Activated T-helper 9 cell treated with anti-CD3 and anti-CD28 coated beads, Interleukin-2, amount 50 U/mL, for 16 hours (primary cell): ENCODE measurements at places on chromosomes 7 and 10.
A peak's percentile ranks its signal among the peaks of the same experiment; 100 is the strongest.

- no peak for DNase-seq
Measured at GRCh38 chr7:571718-572415, 52.2 kb upstream of the PDGFA start.

- no peak for DNase-seq
Measured at GRCh38 chr7:21902240-21902639, 43.5 kb downstream of the CDCA7L start.

- no peak for DNase-seq
Measured at GRCh38 chr7:152403726-152404125, 32.1 kb downstream of the KMT2C start.

DNA sequence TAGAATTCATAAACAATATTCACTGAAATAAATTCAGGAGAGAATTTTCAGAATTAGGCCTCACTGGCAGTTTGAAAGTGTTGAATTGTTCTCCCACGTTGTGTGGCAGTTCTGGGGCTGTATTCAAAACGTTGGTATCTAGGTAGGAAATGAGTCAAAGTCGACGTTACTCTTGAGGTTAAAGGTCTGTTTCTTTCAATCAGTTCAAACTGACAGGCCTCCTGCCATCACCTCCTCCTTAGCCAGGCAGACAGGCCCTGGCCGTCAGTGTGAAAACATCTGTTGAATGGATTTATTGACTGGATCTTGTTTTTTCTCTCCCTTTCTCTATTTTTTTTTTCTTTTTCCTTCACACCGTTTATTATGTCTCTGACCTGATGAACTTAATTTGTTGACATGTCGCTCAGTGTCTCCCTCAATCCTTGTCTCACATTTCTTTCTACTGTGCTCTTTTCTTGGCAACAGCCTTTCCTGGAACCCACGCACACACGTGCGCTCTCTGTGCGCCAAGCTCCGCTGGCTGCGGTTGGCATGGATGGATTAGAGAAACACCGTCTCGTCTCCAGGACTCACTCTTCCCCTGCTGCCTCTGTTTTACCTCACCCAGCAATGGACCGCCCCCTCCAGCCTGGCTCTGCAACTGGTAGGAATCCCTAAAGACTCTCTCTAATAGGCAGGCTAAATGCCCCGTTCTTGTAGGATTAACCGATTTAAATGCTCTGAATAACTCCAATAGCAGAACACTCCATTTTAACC is 231.7 kb downstream of the HDAC9 start:
- no peak for DNase-seq

GRCh38 chr7:47452715-47453092 is 129.2 kb downstream of the TNS3 start:
- no peak for DNase-seq

DNA sequence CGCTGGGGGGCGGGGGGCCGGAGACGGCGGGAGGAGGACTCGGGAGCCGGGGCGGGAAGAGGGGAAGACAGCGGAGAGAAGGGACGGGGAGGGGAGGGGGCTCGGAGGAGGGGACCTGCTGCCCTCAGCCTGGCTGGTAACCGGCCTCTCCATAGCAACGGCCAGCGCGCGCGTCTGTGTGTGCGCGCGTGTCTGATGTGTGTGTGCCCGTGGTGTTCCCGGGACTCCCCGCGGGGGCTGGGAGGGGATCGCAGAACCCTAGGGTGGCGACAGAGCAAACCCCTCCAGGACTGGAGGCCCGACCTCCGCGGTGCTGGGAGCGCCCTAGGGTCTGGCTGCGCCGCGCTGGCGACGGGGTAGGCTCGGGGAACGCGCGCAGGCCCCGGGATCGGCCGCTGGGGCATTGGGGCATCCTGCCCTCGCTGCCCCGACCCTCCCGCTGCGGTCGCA is 356.3 kb downstream of the DNAJB6 start:
- no peak for DNase-seq

- no peak for DNase-seq
Measured at GRCh38 chr10:15245530-15245929, 77.0 kb upstream of the NMT2 start.

- peak; percentile 26 for DNase-seq
Measured at GRCh38 chr10:75034131-75034512, 77.3 kb upstream of the SAMD8 start.

- DNase-seq: no peak
Measured at GRCh38 chr7:144391014-144391413, 12.5 kb downstream of the NOBOX start.

DNA sequence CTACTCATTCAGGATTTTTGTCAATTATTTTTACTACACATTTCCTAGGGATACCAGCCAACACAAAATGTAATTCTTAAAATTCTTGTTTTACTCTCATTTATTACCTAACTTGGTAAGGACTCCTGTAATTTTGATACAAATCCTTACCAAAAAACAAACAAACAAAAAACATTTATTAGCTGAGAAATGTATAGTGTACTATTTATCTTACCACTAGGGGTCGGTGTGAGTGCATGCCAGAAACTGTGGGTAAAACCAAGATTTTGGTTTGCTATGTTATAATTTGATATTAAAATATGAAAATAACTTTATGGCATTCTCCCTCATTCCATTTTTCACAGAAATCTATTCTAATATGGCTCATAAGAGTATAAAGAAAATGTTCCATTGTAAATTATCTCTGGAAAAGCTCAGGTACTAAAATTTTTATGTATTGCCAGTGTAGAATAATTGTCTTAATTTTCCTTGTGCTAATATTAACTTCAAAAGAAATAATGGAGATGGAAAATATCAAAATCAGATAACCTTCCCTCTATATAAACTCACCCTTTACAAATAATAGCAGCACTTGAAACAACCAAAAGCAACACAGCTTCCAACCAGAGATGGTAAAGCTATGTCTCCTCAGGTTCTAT is 290.8 kb upstream of the PCDH15 start:
- DNase-seq: no peak

GRCh38 chr10:10332786-10333185 is 684.9 kb upstream of the CELF2 start:
- DNase-seq: no peak

- DNase-seq: no peak
Measured at GRCh38 chr10:128570319-128570995, 444.2 kb upstream of the MKI67 start.

DNA sequence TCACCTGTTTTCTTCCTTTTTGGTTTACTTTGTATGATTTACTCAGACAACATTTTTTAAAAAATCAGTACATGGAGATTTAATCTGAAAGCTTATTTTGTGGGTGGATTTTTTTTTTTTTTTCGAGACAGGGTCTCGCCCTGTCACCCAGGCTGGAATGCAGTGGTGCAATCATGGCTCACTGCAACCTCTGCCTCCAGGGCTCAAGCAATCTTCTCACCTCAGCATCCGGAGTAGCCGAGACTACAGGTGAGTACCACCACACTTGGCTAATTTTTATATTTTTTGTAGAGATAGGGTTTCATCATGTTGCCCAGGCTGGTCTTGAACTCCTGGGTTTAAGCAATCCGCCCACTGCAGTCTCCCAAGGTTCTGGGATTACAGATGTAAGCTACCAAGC is 2.5 kb downstream of the GSTO1 start:
- no peak for DNase-seq

GRCh38 chr7:55211726-55212125 is 153.4 kb upstream of the LANCL2 start:
- DNase-seq: no peak

DNA sequence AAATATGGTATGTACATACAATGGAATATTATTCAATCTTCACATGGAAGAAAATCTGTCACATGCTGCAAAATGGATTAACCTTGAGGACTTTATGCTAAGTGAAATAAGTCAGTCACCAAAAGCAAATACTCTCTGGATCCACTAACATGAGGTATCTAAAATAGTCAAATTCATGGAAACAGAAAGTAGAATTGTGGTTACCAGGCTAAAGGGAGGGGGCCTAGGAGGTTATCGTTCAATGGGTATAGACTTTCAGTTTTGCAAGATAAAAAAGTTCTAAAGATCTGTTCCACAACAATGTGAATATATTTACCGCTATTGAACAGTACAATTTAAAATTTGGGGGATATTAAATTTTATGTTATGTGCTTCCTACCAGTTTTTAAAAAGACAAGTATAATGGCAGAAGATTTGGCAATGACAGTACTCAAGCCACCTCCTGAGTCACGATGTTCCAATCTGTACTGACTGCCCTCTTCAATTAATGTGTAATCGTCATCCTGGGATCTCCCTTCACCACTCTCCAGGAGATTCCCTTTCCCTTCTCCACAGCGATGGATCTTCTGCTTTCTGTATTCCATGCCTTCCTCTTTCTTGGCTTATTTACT is 32.3 kb upstream of the IL6 start:
- DNase-seq: no peak

DNA sequence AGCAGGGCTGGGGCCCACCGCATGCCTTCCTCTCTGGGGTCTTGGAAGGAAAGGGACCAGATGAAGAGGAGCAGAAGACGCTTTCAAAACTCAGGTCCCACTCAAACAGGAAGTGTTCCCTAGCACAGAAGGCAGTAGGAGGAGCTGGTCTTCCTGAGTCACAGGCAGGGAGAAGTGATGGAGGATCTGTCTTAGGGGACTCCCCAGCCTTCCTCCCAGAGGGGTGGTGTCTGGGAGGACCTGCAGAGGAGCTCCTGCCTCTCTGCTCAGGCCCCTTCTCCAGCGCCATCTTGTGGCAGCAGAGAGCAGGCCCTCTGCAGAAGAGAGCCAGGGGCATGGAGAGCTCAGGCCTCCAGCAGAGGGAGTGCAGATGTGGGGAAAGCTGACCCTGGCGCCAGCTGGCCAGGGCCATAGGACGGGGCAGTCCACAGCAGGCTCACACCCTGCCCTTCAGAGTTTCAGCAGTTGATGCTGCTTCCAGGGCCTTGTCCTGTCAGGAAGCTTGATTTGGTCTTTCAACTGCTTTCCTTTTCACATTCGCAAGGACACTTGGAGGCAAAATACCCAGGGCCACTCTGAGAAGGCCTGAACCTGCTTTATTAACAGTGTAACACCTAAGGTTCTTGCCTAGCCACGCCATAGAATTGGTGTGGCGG is 62.2 kb upstream of the TARP start:
- peak; percentile 69 for DNase-seq

GRCh38 chr7:18040196-18040595 is 12.6 kb upstream of the PRPS1L1 start:
- DNase-seq: no peak

- no peak for DNase-seq
Measured at GRCh38 chr10:49505076-49505475, 33.8 kb downstream of the ERCC6 start.

DNA sequence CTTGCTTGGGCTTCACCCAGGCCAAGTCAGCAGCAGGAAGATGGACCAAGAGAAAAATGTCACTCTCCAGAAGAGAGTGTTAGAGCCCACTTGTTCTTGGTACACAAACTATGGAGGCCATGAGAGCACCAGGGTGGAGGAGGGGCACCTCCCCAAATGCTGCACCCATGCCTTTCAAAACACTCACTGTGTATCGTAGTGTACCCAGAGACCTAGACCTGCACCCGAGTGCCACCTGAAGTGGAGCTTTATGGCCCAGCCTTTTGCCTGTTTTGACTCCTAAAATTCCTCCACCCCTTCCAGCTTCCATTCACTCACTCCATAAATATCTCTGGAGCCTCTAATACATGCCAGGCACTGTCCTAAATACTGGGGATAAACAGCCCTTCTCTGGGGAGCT is 5.0 kb downstream of the SFTPD start:
- no peak for DNase-seq

DNA sequence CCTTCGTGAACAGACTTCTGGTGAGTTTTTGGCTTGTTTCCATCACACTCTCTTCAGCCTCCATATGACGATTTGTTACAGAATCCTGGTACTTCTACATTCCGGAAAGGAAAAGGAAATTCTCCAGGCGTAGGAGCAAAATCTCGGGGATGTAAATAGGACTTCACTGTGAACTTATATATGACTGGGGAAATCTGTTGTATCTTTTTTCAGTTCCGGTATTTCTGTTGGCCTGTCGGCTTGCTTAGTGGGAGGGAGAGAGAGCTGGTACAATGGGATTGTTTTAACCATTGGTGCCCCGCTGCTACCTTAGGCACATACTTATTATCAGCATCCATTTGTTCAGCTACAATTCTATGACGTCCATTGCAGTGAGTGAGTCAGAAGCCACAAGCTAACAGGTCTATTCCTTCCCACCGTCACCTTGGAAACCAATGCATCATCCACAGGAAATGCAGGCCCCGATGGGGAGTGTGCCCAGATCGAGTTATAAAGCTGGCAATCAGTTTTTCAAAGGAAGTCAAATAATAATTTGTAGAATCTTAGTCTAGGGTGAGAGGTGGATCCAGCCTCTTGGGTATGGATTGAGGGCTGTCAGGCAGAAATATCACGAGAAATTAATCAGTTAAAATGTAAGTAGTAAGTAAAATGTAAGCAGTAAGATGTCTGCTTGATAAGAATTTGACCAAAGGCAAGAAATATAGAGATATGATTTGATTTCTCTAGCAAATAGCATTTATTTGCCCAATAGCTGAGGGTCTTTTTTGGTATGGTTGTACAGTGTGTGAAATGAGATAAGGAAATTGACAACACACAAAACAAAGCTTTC is 92.0 kb upstream of the MKLN1 start:
- peak; percentile 60 for DNase-seq

DNA sequence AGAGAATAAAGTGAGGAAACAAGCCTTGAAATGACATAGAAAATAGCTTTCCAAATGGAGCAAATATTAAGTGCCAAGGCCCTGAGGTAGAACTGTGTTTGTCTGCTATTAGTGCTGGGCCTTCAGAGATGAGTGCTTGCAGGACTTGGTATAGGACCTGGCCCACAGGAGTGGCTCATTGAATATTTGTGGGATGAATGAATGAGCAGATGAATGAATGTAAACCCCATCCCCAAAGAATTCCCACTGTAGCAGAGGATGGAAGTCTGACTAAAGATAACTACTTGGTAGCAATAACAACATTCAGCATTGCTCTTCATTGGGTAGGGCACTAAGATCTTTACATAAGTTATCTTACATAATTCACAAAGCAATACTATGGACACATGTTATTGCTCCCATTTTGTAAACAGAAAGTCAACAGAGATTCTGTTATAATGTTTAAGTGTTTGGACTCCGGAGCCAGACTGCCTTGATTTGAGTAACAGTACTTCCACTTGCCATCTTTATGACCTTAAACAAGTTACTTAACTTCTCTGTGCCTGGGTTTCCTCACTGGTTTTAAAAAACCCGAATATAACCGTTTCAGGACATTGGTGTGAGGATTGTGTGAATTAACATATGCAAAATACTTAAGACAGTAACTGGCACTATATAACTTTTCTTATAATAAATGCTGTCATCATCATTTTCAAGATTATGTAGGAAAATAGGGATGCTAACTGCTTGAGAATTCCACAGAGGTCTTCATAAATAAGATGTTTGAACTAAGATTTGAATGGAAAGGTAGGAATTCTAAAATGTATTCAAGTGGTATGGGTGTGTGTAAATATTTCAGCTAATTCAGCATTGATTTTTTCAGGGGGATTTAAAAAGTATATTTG is 141.9 kb downstream of the PRKG1 start:
- DNase-seq: no peak

DNA sequence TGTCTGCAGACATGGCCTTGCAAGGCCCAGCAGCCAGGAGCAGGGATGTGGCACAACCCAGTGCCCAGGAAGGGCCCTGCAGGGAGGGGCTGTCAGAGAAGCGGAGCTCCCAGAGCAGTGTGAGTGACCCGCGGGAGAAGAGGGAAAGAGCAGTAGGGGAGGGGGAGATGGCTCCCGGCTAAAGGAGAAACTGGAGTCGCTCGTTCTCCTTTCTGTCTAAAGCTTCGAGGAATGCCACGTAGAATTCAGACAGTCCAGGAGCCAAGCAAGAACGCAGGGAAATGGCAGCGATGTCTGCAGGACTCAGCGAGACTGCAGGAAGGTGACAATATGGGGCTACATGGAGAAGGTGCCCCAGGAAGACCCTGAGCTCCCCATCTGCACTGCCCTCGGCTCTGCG is 22.4 kb upstream of the HABP2 start:
- DNase-seq: no peak
